GM20000 (cell line): ENCODE measurements at places on chromosomes 6 and 20.
A peak's percentile ranks its signal among the peaks of the same experiment; 100 is the strongest.

- peak; percentile 16 for DNase-seq
Observed at GRCh38 chr6:122798099-122798641, 9.1 kb downstream of the SMPDL3A start.

GRCh38 chr20:36441027-36441414 is 100.3 kb upstream of the MYL9 start:
- no peak for DNase-seq

GRCh38 chr6:78598966-78599365 is 268.4 kb upstream of the IRAK1BP1 start:
- DNase-seq, result no peak

GRCh38 chr6:33849500-33850075 is 45.8 kb upstream of the MLN start:
- DNase-seq, result no peak

- DNase-seq, result no peak
Observed at GRCh38 chr6:4384656-4385055, 249.3 kb upstream of the ECI2 start.

DNA sequence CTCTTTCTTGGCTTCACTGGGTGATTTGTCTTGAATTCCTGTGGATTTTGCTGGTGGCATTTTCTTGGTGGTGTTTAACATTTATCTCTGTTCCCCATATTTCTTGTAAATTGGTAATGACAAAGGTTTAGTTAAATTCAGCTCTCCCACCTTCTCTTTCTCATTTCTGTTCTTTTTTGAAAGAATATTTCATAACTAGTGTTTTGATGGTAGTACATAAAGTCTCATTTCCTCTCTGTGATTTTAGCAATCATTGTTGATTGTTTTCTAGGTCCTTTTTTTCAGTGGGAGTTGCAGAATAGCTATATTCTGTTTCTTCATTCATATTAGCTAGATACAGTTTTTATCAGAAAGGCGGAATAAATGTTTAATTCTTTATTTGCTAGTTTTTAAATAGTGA is 73.1 kb downstream of the QKI start:
- no peak for DNase-seq

- DNase-seq, result no peak
Observed at GRCh38 chr6:47138046-47138445, 95.9 kb upstream of the ADGRF1 start.

DNA sequence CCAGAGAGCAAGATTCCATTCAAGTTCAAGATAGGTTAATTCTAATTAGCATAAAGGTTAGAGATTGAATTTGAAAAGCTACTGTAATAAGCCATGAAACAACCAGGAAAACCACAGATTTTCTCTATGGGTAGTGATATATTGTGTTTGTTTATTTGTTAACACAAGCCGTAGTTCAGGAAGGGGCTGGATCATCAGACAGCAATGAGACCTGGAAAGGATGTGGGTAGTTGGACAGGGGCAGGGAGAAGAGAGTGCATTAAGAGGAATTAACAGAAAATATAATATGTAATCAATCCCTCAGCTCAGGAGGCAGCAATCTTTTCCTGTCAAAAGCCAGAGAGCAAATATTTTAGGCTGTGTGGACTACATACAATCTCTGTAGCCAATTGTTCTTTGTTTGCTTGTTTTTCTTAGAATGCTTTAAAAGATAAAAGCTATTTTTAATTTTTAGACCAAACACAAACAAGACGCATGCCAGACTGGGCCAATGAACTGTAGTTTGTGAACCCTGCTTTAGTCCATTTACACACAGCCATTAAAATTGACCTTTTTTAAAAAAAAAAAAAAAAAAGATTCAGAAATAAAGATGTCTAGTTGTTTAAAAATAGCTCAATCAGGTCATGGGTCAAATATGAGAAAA is 398.7 kb upstream of the MARCKS start:
- no peak for DNase-seq

DNA sequence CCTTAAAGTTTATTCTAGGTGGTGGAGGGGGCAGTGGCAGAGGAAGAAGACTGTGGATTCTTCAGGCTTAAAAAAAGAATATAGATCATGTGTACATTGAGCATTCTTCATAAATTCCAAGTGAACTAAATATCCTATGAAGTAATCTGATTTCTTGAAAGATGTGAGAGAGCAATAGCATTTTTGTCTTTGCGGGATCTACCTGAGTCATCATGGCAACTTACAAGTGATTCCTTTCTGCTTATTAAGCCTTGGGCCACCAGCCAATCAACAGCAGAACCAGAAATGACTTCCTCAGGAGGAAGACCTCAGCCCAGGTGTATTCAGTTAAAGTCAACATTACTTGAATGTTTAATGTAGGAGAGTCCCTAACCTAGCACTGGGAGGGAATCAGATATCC is 756.9 kb downstream of the TFAP2A start:
- no peak for DNase-seq

GRCh38 chr6:65052626-65053025 is 654.4 kb downstream of the EYS start:
- no peak for DNase-seq

DNA sequence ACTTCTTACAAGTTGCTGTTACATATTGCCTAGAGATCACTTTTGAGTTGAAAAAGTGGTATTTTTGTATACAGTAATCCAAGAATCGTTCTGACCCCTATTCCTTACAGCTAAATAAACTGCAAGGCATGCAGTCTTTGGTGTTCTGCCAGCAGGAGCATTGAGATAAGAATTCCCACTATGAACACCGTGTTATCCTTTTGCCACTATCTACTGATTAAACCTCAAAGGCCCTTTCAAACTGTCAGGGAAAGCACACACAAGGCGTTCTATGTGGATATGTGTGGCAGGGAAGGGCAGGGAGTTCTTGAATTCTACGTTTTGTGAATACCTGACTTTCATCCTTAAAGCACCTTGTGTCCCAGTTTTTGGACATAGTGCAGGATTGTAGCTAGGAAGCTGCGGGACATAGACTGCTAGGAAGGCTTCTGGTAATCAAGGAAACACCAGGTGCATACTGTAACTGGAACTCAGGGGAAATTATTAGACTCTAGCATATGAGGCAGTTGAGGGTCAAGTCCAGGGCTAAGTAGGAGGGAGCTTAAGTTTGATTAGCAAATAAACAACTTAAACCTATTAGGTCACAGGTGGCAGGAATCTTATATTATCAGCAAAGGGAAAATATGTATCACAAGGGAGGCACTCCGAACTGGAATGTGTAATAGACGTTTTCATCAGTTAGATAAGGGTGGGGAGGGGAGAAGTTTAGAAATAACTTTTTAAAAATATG is 506.6 kb downstream of the RNF144B start:
- DNase-seq, result no peak

DNA sequence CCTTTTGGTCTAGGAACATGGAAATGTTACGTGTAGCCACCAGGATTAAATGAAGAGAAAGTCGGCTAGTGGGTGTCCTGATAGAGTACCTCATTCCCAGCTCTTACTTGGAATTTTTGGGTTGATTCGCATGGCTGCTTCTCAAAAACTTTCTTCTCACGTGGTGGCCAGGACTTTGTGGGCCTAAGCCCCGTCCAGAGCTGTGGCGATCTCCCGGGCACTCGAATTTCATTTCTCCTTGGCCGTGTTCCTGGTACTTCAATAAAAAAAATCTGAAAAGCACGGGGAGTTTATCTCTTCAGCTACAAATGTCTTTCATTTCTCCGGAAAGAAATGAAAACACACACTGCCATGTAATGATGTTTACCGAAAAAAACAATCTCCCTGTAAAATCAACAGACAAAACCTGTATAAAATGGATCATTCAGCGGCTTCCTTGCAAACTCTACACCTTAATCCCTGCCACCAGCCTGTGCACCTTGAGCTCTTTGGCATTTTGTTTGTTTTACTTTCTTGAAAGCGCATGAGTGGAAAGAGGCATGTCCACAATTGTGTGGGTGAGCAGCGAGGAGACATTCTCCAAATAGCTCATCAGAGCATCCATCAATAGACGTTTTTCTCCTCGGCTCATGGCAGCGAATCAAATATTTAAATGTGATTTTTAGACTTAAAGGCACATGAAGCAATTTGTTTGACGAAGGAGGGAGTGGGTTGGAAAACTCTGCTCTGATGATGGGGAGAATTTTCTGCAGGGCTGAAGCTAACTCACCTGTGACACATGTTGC is 173.1 kb downstream of the TFAP2C start:
- DNase-seq, result no peak
